Stimulated activated CD4-positive, alpha-beta T cell treated with anti-CD3 and anti-CD28 coated beads, Interleukin-15, amount 100 ng/mL, for 48 hours (primary cell): ENCODE measurements at places on chromosomes 2 and 18.
A peak's percentile ranks its signal among the peaks of the same experiment; 100 is the strongest.

DNA sequence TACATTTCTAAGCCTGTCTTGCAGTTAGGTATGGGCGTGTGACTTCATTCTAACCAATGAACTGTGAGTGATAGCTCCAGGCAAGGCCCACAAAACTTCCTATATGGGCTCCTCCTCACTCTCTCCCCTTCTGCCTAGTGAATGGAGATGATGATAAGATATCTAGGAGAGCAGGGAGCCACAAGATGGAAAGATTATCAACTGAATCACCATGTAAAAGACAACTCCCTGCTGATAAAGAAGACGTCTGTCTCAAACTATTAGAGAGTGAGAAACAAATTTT lies 237.1 kb downstream of the GPD2 start:
- no peak for DNase-seq

DNA sequence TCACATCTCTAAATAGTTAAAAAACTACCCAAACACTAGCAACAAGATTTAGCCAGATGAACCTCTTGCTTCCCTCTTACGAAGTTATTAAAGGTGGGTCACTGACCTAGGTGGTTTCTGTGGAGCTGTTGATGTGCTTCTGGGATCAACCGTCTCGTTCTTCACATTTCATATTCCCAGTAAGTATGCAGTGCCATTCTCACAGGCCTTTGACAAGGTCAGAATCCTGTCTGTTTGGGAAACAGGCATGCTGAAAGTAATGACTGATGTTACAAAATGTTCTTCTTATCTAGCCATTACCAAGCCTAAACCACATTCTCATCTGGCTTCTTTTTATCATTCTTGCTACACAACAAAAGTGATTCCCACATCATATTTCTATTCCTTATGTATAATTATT lies 70.3 kb downstream of the WDR7 start:
- DNase-seq, result no peak

GRCh38 chr2:75224636-75225094 lies 25.3 kb upstream of the TACR1 start:
- no peak for DNase-seq

GRCh38 chr2:196249860-196250259 lies 78.5 kb upstream of the STK17B start:
- no peak for DNase-seq

GRCh38 chr18:72543357-72544055 lies 636 bp downstream of the CBLN2 start:
- DNase-seq, result no peak

DNA sequence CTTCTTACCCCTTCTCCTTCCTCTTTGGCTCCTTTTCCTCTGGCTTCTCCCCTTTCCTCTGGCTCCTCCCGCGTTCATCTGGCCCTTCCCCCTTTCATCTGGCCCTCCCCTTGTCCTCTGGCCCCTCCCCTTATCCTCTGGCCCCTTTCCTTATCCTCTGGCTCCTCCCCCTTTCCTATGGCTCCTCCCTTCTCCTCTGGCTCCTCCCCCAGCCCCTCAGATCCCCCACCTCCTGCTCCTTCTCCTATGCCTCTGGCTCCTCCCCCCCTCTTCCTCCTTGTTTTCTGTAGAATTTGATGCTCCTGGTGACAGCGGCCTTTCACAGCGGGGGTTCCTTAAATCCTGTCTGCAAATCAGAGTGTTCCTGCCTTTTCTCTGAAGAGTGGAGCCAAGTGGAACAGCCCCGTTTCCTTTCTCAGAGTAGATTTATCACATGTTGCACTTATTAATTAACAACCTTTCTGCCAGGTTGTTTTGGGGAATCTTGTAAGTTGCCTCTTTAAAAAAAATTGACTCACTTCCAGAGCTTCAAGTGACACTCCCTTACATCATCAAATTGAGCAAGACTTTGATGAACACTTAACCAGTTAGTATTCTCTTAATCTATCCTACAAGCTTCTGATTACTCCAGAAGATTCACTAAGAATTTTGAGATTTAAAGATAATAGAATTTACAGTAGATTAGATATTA lies 27.9 kb downstream of the FABP1 start:
- no peak for DNase-seq

DNA sequence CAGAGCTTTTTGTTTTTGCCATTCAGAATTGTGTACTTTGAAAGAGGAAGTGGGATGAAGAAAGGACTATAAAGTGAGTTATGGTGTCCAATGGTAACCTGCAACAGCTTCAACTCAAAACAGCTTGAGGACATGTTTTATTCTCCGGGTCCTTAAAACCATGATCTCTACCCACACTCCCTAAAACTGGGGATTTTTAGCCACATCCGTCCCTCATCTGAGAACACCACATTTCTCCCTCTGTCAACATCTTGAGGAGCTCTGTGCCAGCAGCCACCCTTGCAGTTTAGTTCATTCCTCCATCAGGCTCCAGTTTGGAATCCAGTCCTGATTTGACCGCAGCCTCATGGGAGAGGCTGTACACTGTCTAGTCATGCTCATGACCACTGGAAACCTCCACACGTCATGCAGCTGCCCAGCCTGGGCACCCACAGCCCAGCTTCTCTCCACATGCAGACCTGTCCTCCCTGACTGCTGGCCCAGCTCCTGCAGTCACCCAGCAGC lies 62.6 kb downstream of the C18orf63 start:
- DNase-seq, result no peak

- DNase-seq, result no peak
Measured at GRCh38 chr2:200829258-200829655, 17.5 kb downstream of the BZW1 start.

- DNase-seq, result peak; percentile 6
Measured at GRCh38 chr2:231541645-231542044, 11.4 kb upstream of the NMUR1 start.

DNA sequence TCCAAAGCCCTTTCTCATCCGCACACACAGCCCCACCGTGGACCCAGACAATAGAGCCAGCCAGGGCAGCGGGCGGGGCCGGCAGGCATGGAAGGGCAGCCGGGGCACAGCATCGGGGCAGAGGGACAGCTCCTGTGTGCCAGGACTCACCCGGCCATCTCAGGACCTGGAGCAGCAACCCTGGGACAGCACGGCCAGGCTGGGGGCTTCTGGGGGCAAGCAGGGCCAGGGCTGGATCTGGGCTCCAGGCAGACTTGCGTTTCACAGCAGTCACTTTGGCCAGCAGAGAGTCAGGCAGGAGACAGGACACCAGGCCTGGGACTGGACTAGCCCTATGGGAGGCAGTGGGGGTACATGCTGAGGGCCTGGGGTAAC lies 15.5 kb downstream of the ANO7 start:
- DNase-seq, result no peak

DNA sequence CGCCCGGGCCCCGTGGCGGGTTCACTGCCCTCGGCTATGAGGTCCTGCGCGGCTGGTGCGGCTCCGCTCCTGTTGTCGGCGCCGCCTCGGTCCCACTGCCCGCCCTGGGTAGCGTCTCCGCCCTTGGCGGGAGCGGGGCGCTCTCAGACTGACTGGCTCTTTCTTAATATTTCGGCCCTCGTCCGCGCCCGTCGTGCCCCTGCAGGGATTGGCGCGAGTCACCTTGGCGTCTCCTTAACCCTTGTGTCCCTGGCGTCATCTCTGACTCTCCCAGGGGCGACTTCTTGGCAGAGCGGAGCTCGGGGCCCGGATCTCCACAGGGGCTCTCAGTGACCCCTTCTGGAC lies 1.3 kb downstream of the PTMA start:
- no peak for DNase-seq

DNA sequence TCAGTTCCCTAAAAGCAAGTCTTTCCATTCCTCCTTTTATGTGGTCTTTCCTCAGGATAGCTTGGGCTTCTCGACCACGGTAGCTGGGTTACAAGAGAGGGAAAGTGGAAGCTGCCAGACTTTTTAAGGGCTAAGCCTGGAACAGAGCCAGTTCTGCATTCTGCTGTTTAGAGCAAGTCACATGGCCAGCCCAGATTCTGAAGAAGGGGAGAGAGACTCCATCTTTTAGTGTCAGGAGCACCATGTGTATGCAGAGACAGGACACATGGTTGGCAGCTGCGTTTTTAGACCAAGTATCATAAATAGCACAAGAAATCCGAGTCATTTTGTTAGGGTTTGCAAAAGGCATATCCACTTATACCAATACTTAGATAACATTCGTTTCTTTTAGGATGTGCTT lies 4.7 kb downstream of the HMSD start:
- DNase-seq, result no peak

DNA sequence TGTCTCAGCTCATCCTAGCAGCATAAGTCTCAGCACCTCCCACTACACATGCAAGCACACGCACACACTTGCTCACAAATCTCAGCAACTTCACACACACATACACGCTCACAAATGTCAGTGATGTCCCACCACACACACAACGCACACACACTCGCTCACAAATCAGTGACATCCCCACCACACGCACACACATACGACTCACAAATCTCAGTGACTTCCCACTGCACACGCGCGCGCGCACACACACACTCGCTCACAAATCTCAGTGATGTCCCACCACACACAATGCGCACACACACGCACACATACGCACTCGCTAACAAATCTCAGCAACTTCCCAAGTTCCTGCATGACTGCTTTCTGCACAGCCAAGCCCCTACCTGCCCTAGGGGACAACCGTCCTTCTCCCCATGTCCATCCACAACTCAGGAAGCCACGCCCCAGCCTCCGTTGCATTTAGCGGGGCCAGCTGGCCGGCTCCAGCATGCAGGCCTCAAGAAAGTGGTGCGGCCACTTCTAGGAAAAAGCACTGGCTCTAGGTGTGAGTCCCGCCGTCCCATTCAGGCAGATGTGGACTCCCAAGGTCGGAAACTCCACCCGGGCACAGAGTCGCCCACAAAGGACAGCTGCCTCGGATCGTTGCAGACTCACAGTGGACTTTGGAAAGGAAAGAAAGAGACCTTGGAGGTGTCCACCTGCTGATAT lies 180.1 kb upstream of the SALL3 start:
- no peak for DNase-seq

DNA sequence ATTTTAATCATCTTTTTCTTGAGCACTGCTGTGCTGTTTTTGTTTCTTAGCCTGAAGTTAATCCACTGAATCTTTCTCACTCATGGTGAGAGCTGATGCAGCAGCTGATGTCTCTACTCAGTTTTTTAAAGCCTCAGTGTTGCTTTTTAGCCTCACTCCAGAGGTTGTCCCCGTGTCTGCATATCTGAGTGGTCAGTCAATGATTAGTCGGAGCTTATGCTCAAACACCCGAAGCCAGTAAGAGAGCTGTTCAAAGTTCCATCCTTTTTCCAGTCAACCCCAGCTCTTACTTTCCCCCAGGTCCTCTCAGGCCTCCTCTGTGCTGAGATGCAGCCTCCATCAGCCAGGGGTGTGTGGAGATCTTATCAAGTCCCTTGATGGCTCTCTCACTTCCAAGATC lies 81.1 kb downstream of the MBOAT2 start:
- no peak for DNase-seq

DNA sequence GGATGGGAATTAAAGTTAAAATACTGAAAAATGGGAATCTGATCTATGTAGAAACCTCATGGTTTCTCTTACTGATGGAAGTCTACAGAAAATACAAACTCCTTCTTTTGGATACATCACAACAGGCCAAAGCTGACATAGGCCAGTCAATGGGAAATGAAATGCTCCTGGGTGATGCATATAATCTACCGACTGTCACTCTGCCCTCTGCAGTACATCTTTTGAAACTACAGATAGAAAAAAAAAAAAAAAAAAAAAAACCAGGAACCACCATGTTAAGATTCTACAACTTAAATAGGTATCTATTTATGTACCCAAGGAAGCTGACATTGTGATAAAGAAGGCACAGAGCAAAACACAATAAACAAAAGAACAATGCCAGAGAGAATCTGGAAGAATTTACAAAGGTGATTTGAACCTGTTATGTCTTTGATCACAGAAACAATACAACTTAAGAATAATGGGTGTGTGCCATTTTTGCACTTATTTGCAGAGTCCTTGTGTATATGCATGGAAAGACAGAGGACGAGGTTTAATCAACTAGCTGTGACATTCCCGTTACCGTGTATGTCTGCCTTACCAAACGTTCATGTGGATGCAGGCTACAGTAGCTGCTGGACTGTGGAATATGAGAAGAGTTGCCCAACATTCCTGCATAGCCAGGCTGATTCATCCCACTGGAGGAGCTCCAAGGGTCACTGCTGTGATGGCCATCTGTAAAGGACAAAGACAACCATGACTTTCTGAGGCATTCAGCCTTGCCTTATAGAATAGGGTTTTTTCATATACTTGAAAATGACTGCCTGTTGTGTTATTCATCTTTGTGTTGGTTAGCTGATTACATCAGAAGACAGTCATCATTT lies 312.7 kb downstream of the TCF4 start:
- no peak for DNase-seq

DNA sequence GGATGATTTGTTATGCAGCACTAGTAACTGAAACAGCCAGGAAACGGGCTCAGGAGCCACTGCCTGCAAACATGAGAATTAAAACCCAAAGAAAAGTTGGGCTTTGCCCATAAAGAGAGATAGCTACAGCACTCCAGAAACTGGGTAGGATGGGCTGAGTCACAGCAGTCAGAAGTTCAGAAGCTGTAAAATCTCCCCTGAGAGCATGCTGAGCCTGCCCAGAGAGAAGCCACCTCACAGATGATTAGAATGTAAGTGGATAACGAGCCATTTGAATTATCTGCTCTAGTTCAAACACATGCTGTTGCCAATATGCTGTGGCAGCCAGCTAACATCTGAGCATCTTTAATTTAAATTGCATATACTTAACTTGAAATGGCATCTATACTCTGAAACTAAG lies 388.1 kb upstream of the ACVR2A start:
- DNase-seq, result no peak

DNA sequence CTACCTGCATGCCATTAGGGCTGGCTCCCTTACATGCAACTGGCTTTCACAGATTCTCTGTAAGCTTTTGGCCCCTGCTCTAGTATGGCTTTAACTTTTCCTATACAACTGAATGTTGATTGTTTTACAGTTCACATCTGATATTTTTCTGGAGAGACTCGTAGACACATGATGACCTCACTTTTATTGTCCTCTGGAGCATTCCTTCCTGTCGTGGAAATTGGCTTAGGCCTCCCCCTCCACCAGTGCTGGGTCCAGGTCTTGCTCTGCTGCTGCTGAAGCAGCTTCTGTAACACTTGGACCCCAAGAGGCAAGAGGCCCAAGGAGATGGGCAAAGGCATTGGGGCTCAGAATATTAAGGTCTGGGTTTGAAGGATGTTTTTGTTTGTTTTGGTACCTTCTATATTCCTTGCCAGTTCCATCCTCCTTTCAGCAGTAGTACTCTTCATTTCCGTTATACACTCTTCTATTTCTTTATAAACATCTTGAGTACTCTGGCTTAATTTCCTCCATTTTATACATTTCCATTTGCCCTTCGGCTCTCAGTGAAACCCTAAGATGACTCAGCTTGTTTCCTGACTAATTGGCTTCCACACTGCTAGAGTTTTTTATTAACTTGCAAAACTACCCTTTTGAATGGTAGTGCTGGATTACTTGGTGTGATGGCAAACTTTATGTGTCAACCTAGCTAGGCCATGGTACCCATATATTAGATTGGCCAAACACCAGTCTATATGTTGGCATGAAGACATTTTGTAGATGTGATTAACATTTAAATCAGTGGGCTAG lies 219.8 kb downstream of the CDCA7 start:
- DNase-seq, result no peak

GRCh38 chr2:162115076-162115475 lies 37.0 kb downstream of the GCG start:
- no peak for DNase-seq

GRCh38 chr2:168024459-168024858 lies 222.9 kb downstream of the STK39 start:
- DNase-seq, result no peak
